ENCODE measurements at places on chromosomes 7 and 10.

- DNase-seq: no peak
Measured at GRCh38 chr7:134755422-134756022, 23.9 kb upstream of the CALD1 start.

GRCh38 chr7:36760856-36761762 is 36.8 kb upstream of the AOAH start:
- no peak for DNase-seq

- no peak for DNase-seq
Measured at GRCh38 chr10:107033799-107034422, 130.6 kb downstream of the SORCS1 start.

- DNase-seq: no peak
Measured at GRCh38 chr10:120456143-120456625, 843 bp upstream of the PLPP4 start.

DNA sequence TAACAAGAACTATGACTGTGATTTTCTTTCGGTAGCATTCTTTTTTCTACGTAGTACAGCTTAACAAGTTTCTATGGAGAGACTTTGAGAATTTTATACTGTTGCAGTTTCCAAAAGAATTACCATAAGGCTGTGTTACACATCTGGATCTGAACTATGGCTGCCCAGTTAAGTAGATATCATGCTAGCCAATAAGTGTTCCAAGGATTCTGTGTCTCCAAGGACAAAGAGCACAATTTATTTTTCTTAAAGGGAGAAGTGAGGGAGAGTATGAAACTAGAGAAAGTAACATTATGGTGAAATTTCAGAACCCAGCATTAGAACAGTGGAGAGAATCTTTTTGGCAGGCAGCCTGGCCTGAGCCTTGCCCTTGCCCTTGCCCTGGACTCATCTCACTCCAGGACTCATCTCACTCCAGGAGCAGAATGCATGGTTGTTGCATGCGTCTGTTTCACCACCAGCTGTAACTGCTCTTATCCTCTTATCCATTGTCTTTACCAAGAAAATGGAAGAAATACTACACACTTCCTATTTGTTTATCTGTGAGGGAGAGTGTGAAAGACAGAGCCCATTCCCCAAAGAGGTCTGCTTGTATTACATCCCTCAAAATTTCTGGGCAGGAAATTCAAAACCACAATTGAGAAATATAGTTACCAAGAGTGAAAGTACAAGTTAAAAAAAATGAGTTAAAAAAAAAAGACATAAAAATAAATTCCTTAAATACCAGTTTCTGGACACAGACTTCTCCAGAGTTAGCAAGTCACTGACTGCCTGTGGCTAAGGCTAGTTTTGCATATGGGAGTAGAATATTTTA is 1067.5 kb downstream of the NRG3 start:
- DNase-seq: no peak

DNA sequence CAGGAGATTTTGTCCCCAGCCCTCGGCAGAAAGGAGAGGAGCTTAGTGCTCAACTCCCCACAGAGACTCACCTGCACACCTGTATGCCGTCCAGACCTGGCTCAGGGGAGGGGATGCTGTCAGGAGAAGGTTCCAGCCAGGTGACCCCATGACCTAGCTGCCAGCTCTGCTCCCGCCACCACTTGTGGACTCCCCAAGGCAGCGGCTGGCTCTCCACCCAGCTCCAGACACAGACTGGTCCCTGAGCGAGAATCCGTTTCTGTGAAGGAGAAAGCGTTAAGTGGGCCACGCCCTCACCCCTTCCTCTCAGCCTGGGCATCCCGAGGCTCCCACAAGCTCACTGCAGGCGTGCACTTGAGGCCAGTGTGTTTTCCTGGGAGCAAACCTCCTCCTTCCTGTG is 76.4 kb downstream of the RGS10 start:
- DNase-seq: no peak

DNA sequence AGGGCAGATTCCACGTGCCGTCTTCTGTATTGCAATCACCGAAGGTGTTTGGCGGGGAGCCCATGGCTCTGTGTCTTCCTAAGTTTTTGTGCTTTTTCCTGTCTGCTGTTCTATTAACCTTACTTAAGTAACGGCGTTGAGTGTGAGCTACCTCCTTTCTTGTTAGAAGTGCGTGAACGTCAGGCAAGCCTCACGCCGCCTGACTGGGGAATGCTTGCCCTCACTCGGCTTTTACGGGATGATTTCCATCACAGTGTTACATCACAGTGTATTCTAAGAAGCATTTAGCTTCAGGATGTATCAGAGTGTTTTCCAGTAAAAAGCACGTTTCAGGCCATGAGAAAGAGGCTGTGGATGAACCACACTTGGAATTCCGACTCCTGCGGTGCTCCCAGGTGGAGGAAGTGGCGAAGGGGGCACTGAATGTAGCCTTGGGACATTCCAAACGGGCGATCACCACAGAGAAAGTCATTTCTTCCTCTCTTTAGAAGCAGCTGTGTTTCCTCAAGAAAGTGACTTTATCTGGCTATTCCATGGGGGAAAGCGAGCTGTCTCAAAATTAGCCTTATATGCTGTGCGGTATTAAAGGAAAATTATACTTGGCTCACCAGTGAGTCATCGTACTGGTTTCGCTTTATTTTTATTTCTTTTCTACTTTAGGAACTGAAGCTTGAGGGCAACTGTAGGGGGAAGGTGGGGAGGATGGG is 290.7 kb downstream of the KLF6 start:
- no peak for DNase-seq

Measured in LNCaP clone FGC (cell line).